ENCODE measurements at places on chromosomes 7 and 10. TPM values are rescaled to one million over a fixed set of nuclear protein-coding genes. Genes with fewer than 3 reads are reported as not detected.

DNA sequence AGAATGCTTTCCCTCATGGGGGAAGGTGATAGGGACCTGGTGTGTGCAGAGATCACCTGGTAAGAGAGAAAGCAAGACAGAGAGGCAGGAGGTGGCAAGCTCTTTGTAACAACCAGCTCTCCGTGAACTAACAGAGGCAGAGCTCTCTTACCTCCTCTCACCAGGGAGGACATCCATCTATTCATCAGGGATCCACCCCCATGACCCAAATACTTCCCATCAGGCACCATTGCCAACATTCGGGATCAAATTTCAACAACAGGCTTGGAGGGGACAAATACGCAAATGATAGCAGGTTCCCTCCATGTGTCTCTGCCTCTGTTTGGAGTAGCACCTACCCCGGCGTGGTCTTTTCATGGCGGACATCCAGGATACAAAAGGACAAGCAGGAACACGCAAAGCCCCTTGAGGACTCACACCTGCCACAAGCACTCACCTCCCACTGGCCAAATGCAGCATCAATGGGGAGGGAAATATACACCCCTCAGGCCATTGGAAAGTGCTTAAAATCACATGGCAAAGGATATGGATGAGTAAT lies 431.2 kb upstream of the AUTS2 start:
- no peak for DNase-seq

GRCh38 chr7:139339698-139340036 lies 1.5 kb upstream of the FMC1 start:
- no peak for DNase-seq

- no peak for DNase-seq
These were observed 393.3 kb upstream of the AUTS2 start for GRCh38 chr7:69204943-69205342.

- no peak for DNase-seq
These were observed 86.6 kb downstream of the ODAD2 start for GRCh38 chr10:27912231-27912630.

The ZNF394 gene
- total RNA-seq: 11.1 TPM

The CYP2C19 gene
- not detected for total RNA-seq

- no peak for DNase-seq
These were observed 1086.8 kb downstream of the KCNMA1 start for GRCh38 chr10:76550806-76551205.

DNA sequence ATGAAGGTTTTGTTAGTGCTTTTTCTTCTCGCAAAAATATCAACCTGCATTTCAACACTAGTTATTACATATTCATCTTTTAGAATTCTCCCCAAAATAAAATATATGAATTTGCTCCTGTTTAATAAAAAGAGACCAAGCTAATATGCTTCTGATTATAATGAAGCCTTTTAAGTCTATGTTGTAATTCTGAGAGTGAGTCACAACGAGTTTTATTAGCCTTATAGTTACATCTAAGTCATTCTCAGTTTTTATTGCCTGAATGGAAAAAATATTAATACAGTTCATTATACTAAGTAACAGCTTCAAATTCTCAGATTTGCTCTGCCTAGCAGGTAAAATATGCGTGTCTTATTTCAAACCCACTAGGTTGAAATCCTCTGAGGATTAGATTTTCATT lies 152.4 kb upstream of the CELF2 start:
- no peak for DNase-seq

GRCh38 chr7:30505174-30505697 lies 607 bp upstream of the GGCT start:
- DNase-seq: no peak

DNA sequence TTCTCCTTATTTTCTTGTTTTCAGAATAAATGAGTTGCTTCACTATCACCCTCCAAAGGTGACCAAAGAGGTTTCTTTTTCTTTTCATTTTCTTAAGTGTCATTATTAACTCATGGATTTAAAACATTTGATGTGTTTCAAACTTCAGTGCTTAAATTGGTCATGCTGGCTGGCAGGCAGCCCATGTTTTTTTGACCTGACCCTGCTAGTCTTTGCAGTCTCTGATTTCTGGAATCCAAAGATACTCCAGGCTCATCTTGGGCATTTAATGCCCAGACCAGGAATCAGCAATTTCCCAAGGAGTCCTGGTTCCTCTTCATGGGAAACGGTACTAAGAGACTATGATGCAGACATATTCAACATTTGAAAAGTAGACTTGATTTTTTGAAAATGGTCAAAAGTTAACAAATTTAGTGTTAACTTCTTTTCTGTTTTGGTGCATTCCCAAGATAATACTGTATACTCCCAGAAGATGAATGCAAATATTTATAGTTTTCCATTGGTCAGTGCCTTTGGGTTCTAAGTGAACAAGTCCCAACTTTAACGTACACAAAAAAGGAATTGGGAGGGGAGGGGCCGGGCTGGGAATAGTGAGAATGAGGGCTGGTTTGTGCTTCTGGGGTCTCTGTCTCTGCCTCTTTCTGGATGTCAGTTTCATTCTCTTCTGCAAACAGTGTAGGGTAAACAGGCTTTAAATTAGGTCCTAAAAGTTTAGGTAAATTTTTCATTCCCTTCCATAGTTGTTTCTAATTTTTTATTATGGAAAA lies 19.8 kb downstream of the NUB1 start:
- no peak for DNase-seq

- DNase-seq: peak; percentile 59
These were observed 7.3 kb downstream of the FLNC start for GRCh38 chr7:128837521-128837921.

- DNase-seq: no peak
These were observed 27.3 kb downstream of the FAM20C start for GRCh38 chr7:219581-220150.

DNA sequence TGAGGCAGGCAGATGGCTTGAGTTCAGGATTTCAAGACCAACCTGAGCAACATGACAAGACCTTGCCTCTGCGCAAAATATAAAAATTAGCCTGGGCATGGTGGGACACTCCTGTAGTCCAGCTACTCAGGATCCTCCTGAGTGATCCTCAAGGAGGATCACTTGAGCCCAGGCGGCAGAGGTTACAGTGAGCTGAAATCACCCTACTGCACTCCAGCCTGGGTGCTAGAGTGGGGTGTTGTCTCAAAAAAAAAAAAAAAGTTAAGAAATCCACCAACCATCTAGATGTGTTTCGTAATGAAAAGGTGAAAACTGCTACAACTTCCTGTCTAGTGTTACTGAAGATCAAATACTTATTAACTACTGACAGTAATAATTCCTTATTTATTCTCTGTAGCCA lies 8.1 kb downstream of the GLCCI1 start:
- no peak for DNase-seq

- no peak for DNase-seq
These were observed 803.6 kb downstream of the SORCS1 start for GRCh38 chr10:106360870-106361269.

DNA sequence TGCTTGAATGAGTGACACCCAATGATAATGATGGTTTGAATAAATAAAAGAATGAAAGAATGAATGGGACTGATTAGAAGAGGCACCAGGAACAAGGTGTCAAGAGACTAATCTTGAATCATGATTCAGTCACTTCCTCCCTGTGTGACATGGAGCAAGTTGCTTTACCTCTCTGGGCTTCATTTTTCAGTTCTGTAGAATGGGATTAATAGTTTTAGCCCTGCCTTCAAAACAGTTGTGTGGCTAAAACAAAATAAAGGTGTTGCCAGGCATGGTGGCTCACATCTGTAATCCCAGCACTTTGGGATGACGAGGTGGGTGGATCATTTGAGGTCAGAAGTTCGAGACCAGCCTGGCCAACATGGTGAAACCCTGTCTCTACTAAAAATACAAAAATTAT lies 37.6 kb downstream of the MYL10 start:
- DNase-seq: no peak

DNA sequence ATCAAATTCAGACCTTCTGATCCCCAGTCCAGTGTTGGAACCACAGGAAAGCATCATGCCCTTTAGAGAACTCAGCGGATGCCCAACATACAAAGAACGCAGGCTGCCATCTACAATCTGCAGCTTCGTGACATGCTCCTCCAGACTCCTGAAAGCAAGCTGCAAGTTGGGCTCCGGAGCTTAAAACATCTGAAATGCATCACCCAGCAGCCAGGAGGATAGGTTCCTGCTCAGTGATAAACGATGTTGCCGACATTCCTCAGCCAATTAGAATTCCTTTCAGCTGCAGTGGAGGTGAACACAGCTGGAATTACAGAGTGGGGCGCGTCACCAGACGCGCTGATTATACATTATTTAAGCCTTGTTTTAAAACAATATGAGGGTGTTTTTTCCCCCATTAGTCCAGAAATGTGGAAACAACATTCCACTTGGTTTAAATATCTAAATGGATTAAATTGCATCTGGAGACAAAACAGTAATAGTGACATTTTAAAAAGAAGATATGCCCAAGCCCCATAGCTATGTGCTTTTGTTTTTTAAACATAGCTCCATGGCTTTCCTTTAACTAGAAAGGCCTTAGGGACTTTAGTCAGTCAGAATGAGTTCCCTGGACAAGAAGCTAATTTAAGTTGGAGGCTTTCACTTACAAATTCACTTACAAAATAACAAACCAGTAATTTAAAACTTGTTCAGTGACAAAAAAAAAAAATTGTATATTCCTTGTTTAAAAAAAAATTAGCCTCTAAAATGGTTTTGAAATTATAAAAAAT lies 6.3 kb downstream of the SMURF1 start:
- no peak for DNase-seq

DNA sequence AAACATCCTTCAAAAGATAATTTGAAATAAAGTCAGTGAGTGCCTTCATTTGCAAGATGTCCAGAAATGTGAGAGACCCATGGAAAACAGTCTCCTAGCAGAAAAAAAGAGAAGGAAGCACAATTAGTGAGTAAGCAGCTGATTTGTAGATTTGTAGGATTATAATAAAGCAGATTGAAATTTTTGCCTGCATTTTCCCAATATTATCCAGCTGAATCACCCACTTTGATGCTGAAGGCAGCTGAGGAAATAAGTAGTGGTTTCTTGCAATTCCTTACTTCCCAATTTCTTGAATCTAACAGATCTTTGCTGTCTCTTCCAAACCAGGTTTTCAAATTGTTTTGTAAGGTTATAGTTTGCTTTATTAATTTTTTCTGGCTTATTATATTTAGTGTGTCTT lies 181.4 kb downstream of the GNAT3 start:
- no peak for DNase-seq

The CLDN3 gene
- not detected for total RNA-seq

The PPP1R3C gene
- 359 TPM for total RNA-seq

- DNase-seq: no peak
These were observed 258.8 kb downstream of the AHR start for GRCh38 chr7:17557251-17557671.

DNA sequence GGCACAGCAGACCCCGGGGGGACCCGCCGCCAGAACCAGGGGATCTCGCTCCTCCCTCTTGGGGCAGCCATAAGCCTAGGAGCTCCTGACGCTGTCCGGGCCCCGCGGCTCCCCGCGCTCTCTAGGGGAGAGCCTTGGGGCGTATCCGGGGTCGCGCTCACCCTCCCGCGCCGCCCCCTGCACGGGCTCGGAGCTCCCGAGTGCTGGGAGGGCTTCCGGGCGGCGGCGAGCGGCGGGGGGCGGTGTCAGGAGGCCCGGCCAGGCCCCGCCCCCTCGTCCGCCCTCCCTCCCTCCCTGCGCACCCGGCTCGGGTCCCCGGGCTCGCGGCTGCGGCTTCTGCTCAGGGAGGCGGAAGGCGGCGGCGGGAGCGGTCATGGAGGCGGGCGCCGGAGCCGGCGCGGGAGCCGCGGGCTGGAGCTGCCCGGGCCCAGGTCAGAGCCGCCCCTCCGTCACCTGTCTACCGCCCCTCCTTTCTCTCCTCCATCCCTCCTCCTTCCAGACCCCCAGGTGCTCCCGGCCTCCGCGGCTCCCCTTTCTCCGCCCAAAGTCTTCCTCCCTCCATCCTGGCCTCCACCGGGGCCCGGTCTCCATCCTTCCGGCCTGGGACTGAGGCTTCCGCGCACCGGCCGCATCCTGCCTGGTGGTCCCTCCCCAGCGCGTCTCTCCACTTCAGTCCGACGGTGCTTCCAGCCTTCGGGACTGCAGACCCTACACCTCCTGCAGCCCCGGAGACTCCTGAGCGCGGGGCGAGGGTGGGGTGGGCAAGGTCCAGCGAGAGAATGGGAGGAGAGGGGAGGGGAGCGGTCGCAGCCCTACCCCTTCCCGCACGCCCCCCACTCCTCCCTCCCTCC lies at the start of gene CCDC136:
CCDC136 (plus strand) TSS at position 848 of the 851 bp plus-strand sequence. CDS start 444 bp downstream, outside the sequence.
- DNase-seq: peak; percentile 84

DNA sequence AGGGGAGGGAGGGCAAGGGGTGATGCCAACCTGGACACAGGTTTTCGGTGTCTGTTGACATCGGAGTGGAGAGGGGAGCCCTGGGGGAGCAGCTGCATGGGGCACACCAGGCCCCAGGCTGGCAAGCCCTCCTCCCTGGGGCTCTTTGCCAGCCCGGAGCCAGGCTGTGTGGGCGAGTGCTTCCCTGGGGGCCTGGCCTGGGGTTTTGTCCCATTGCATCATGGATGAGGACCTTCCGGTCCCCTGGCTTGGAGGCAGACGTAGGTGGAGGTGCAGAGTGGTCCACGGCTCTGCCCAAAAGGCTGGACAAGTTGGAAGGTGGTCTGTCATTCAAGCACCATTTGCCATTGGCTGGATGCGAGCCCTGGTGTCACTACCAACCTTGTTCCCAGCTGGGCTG lies 34.8 kb downstream of the ZMIZ1 start:
- DNase-seq: peak; percentile 47

DNA sequence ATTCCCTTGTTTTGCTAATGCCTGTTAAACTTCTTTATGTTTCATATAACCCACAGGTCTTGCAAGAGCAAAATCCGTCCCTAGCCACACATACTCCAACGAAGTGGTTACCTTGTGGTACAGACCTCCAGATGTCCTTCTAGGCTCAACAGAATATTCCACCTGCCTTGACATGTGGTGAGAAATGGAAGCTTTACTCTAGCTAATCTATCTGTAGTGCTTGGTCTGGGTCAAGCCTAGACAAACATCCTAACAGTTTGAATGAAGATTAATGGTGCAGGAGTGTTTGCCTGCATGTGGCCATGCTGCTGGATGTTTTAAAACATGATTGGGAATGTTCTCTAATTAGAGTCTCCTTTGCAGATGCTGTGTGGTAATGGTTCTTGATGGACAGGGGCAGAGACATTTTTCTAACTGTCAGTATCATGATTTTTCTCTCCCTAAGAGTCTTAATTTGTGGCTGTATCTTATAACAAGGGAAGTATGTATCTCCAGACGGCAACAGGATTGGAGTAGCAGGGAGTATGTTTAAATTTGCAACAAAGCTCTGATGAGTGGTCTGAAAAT lies 308.5 kb upstream of the FZD1 start:
- DNase-seq: no peak

DNA sequence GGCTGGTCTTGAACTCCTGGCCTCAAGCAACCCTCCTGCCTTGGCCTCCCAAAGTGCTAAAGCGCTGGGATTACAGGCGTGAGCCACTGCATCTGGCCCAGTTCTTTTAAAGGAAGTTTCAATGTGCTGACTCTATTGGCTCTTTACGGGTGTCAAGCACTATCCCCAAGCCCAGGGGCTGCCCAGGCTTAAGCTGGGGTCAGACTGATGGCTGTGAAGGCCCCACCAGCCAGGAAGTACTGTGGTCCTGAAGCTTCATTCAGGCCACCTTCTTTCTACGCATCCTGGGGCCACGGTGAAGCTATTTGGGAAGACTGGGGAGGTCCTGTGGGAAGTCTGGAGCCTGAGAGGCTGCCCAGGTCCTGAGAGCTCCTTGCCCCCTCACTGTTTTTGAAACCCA lies 8.0 kb downstream of the GPR15LG start:
- DNase-seq: no peak
